ENCODE measurements at places on chromosomes 16 and 17. TPM values are rescaled to one million over a fixed set of nuclear protein-coding genes. Genes with fewer than 3 reads are reported as not detected.

The ADORA2B gene
- total RNA-seq = 14.9 TPM

The HEATR9 gene
- not detected for total RNA-seq

The C17orf50 gene
- total RNA-seq = not detected

The NHLRC4 gene
- total RNA-seq = 13.1 TPM

The RNU2-1 gene
- not detected for total RNA-seq

The RAP1GAP2 gene
- 0.32 TPM for total RNA-seq

The GRB7 gene
- total RNA-seq = 0.08 TPM

The RNF222 gene
- not detected for total RNA-seq

The KCNJ12 gene
- total RNA-seq = not detected

The DCTN5 gene
- total RNA-seq = 43.7 TPM

The ADAM11 gene
- total RNA-seq = 0.64 TPM

The DHRS7C gene
- not detected for total RNA-seq

The CNGB1 gene
- not detected for total RNA-seq

The TBX2 gene
- 38.9 TPM for total RNA-seq

The KRT36 gene
- not detected for total RNA-seq

The GPRC5C gene
- 6.7 TPM for total RNA-seq

The PITPNM3 gene
- total RNA-seq = 1.6 TPM

The SLC16A13 gene
- total RNA-seq = 1.7 TPM

The ADAP2 gene
- 2.8 TPM for total RNA-seq

The VMO1 gene
- not detected for total RNA-seq

The CACNA1H gene
- total RNA-seq = 9.6 TPM

The KRT33A gene
- total RNA-seq = not detected

Measured in epithelial cell of alveolus of lung (primary cell).